ENCODE measurements at places on chromosomes 13 and 19.

DNA sequence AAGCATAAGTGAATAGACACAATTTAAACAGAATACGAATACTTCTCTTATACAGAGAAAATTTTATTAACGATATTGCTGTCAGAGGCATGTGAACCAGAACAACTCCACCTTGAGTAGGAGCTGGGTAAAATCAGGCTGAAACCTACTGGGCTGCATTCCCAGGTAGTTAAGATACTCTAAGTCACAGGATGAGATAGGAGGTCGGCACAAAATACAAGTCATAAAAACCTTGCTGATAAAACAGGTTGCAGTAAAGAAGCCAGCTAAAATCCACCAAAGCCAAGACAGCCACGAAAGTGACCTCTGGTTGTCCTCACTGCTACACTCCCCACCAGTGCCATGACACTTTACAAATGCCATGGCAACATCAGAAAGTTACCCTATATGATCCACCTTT lies 49.2 kb upstream of the TRPC4 start:
- DNase-seq: no peak

GRCh38 chr13:43918636-43919035 lies 38.9 kb downstream of the LACC1 start:
- DNase-seq: no peak

DNA sequence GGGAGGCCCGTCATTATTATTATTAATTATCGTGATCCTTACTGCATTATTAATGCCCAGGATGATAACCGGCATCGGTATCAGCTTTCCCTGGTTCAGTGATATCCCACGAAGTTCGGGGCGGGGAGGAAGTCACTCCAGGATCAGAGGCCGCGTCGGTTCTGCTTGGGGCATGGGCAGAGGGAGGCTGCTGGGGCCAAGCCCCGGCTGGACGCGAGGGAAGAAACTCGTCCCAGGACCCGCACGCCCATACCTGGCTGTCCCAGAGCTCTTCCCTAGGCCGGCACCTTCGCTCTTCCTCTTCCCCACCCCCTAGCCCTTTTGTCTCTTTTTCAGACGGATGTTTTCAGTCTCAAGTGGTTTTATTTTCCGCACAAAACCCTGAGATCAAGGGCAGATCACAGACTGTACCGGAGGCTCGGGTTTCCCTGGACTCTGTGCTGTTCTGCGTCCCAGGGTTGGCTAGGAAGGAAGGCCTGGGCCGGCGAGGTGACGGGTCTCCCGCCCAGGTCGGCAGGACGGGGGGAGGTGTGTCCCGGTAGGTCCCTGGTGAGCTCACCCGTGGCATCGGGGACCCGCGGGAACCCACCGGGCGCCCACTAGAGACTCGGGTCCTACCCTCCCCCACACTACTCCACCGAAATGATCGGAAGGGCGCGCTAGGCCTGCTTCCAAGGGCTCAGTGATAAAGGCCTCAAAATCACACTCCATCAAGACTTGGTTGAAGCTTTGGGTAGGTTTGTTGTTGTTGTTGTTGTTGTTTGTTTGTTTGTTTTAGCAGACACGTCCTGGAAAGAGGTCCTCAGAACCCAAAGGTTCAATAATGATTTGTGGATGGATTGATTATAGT lies 7.9 kb downstream of the ZIC2 start:
- no peak for DNase-seq

DNA sequence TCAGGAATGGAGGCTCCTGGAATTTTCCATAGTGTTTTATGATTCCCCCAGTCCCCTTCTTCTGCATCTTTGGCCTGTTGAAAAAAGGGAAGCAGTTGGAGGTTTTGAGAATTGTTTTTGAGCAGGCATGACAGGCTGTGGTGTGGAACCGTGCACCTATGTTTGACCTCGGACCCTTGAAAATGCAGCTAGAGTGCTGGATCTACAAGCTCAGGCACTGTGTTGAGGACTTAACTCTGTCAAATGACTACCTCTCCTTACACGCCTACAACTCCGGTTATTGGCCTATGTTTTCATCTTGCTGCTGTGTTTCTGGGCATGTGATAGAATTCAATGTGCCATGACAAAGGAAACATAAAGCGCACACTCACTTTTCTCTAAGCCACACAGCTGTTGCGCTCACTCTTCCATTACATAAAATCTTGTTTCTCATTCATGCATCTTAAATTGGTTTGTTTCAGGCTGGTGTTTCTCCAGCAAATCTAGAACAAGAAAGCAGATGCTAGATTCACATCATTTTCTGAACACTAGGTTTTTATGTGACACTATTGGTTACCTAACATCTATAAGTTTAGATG lies 616.6 kb downstream of the FGF9 start:
- DNase-seq: no peak

DNA sequence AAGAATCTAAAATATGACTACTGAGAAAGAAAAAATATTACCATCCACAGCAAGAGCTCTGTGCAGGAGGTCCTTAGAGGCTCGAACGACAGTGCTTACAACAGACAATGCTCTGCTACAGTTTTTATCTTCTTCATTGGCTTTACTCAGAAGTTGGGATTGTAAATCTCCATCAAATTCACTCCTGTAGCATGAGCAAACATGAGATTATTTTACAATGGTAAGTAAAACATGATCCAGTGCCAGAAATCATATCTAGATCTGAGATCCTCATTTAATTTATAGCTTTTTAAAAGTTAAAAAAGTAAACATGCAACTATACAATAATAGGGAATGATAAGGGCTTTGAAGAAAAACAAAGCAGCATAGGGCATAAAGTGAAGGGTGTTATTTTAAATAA lies 144.5 kb upstream of the FBXL3 start:
- DNase-seq: no peak

DNA sequence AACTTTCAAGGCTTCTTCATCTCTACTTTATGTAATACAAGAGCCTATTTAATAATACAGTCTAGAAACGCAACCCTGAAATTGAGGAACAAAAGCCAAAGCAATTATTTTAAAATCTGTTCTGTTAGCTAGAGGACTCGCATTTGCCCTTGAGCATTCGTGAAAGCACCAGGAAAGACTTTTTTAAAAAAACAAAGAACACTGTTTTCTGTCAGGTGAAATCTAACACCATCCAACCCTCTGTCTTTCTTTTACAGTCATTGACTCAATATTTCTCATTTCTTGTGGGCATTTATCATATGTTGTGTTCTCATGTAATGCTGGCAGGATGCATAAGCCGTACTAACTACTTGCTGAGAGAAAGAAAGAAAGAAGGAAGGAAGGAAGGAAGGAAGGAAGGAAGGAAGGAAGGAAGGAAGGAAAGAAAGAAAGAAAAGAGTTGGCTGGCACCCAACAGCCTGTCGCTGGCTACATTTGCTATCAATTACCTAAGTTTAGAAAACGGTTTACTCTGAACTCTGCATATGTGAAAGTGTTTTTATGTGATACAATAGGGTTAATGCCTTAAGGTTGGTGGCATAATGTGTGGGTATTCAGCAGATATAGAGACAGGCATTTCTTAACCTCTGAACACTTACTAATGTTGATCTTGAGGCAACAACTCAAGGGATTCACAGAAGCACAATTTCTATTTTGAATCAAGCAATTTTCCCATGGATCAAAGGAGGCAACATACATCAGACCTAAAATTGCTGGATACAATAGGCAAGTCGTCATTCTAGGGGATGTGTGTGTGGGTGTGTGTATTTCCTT lies 445.4 kb downstream of the DCT start:
- DNase-seq: no peak

DNA sequence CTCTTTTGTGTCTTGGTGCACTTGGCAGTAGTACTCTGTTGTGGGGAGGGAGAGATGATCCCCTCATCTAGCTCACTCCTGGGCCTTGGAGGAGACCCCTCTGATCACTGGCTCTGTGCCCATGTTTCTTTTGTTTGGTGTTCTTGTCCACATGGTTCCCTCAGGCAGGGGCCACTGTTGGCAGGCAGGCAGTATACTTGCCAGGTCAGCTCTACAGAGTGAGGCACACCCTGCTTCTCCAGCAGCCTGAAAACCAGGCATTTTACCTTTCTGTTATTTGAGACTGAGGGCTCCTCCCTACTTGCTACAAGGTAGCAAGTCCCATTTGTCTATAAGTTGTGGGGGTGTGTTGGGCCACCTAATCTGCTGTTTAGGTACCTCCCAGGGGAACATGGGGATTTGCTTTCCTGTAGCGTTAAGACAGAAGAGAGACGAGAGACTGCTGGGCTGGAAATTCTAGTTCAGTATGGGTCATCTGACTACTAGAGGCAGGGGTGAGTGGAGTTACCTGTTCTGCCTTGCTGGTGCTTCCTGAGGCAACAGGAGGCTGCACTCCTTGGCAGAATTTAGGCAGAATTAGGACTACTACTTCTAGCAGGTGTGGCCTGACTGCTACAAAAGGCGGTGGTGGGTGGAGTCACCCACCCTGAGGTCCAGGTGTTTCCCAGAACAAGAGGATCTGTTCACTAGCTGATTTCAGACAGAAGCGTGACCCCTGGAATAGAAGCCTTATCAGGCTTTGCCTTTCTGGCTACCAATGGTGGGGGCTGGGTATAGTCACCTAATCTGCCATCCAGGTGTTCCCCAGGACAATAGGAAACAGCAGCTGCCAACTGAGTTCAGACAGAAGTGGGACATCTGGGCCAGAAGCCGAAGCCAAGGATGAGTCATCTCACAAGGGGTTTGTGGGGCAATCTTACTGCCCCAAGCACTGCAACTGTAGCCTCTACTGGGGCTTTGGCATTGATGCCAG lies 843.0 kb upstream of the ATXN8OS start:
- no peak for DNase-seq

DNA sequence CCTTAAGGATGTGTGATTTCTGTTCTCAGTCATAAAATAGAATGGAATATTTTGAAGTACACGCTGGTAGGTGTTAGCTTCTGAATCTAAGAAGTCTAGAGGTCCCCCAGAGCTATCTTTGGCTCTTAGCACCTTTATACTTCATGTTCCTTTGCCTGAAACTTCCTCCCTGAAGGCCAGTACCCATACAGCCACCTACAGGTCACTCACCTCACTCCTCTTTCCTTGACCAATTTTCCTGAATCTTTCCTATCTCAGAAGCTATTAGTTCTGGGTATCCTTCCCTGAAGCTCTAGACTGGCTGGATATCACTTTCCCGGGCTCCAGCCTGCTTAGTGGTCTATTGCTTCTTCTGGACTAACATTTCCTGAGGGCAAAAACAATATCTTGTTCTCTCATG lies 93.4 kb upstream of the EDNRB start:
- DNase-seq: no peak

GRCh38 chr13:42392716-42393572 lies 121.0 kb downstream of the AKAP11 start:
- no peak for DNase-seq

- DNase-seq: no peak
These were observed 30.7 kb upstream of the WASF3 start for GRCh38 chr13:26526702-26527216.

Measured in NCI-H1436 (cell line).